ENCODE measurements at places on chromosomes 12 and 14. TPM values are rescaled to one million over a fixed set of nuclear protein-coding genes. Genes with fewer than 3 reads are reported as not detected.

Gene SRRM4
- total RNA-seq: not detected

Gene CHPT1
- total RNA-seq: 24.6 TPM

Gene NANOG
- total RNA-seq: not detected

Gene LGMN
- 147 TPM for total RNA-seq

Gene FAM216A
- 14.3 TPM for total RNA-seq

Gene RASSF9
- 1.6 TPM for total RNA-seq

Gene OLR1
- total RNA-seq: not detected

Gene OR5AU1
- total RNA-seq: not detected

Gene OTX2
- not detected for total RNA-seq
